ENCODE measurements at places on chromosomes 7 and 10.

- no peak for DNase-seq
Observed at GRCh38 chr10:85224366-85224940, 896.1 kb downstream of the CCSER2 start.

- DNase-seq = no peak
Observed at GRCh38 chr7:27150568-27151340, 1.6 kb downstream of the HOXA3 start.

GRCh38 chr7:16590424-16590823 lies 55.1 kb downstream of the ANKMY2 start:
- DNase-seq = no peak

- DNase-seq = no peak
Observed at GRCh38 chr10:24694086-24694485, 29.6 kb downstream of the ARHGAP21 start.

DNA sequence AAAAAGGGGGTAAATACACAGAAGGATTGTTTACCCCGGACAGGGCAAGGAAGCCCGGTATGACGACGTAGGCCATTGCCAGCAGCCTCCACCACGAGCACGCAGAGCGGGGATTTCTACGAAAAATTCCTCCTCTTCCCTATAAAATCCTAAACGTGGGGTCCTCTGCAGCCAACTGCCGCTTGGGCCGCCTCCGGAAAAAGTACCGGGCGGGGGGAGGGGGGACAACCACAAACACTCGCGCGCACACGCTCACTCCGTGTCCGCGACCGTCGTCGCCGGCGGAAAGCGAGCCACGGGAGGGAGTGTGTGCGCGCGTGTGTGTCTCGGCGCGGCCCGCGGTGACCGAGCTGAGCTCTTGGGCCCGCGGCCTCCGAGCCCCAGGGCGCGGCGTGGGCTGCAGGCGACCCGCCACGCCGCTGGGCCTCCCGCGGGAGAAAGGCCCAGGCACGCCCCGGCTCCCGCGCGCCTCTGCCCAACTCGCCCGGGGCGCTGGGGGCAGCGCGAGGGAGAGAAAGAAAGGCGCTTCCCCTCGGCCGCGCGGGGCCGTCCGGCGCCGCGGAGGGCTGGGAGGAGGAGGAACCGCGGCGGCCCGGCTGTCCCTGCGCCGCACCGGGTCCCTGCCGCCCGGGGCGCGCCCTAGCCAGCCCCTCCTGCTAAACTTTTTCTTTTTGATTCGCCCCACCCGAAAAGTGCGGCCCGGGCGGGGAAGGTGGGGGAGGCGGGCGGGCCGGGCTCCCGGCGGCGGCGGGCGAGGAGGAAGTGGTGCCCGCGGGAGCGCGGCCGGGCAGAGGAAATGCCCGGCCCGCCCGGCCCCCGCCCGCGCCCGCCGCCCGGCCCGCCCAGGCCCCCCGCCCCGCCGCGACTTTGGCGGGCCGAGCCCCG lies 1.5 kb downstream of the CTBP2 start:
- DNase-seq = no peak

- no peak for DNase-seq
Observed at GRCh38 chr7:18659746-18660145, 164.2 kb downstream of the HDAC9 start.

DNA sequence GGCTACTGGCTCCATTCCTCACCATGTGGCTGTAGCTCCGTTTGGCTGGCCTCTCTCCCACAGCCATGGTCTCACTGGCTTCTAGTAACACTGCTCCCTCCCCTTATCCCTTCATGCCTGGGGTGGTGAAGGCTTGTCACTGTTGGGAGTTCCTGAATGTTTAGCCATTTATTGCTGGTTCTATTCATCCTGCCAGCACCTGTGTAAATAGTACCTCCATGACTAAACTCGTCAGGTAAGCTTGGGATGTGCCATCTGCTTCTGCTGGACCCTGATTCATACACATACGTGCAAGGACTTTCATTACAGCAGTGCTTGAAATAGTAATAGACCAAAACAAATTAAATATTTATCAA lies 61.6 kb downstream of the CCDC71L start:
- DNase-seq = no peak

GRCh38 chr7:47550788-47551470 lies 31.0 kb downstream of the TNS3 start:
- DNase-seq = no peak

- DNase-seq = no peak
Observed at GRCh38 chr7:82156168-82156567, 287.4 kb downstream of the CACNA2D1 start.

- DNase-seq = no peak
Observed at GRCh38 chr10:103534621-103535498, 41.4 kb downstream of the NEURL1 start.

DNA sequence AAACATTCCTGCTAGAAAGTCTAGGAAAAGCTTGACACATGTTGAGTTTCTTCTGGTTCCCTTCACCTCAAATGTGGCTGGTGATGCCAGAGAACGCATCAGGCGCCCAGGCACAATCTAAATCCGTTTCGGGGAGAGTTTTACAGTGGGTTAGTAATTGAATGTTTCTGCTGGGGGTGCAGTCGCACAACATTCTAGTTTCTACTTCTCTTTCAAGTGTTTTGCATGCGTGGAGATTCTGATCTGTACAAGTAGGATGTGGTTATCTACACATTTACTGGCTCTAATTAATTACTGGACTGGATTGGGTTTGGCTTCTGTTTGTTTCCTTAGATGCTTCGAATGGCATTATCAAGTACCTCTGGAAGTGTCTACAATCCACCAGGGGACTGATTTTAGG lies 173.8 kb downstream of the TMEM26 start:
- no peak for DNase-seq

GRCh38 chr7:127976738-127977120 lies 54.5 kb downstream of the LRRC4 start:
- no peak for DNase-seq

- no peak for DNase-seq
Observed at GRCh38 chr7:147659036-147659995, 931.2 kb upstream of the C7orf33 start.

- no peak for DNase-seq
Observed at GRCh38 chr7:99752356-99752755, 17.4 kb upstream of the CYP3A7 start.

DNA sequence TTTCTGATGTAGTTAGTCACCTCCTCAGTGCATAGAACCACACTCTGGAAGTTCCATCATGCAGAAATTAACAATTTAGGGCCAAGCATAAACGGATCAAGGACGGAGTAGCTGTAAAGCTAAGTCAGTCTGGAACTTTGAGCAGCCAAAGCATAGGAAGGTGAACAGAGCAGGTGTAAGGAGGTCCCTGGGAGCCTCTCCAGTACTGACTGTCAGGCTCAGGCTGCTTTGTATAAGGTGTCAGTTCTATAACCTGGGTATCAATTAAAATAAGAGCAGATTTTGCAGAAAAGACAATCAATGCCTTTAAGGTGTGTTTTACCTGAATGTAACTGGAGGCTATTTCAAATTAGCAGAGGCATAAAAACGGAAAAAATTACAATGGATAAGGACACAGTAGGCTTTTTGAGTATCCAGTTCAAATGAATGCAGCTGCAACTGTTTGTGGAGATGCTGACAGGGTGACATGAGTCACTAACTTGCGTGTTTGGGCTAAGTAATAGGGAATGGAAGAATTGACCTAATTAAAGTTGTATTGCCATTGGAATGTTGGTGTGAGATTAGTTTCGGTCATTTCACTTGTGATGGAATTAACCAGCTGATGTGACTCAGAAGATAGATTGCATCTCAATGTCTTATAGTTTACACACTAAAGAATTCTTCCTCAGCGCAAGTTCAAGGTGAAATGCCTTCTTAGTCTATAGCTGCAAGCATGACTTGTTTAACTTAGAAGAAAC lies 417.9 kb upstream of the CNTNAP2 start:
- DNase-seq = no peak

GRCh38 chr7:20199015-20199737 lies 18.0 kb downstream of the MACC1 start:
- DNase-seq = no peak

DNA sequence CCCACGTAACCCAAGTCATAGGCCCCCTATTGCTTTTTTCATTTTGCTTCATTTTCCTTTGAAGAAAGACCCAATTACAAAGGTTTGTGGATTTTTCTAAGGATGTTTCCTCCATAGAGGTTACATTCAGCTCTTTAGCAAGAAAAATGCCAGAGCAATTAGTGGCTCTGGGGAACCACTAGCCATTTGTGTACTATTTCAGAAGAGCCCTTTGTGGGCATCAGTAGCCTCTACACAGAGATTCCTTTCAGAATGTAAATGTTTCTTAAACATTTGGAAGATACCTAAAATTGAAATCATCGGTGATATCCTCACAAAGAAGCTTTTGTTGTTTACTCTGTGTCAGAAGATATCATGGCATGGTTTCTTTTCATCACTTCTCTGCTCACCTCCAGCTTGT lies 291.0 kb upstream of the KMT2E start:
- DNase-seq = no peak

DNA sequence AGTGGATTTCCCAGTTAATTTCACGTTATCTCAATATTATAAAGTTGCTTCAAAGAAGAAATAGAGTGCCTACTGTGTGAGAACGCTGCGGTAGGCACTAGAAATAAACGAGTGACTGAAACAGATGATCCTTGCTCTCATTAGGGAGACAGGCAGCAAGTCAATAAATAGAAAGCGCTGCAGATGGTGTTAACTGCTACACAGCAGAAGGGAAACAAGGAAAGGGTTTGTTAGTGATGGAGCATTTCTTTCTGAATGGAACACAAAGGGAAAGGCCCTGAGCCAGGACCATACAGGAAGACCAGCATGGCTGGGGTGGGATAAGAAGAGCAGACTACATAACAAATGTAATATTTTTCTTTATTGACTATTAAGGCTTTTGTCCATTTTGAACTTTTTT lies 235.2 kb downstream of the MALRD1 start:
- DNase-seq = no peak

DNA sequence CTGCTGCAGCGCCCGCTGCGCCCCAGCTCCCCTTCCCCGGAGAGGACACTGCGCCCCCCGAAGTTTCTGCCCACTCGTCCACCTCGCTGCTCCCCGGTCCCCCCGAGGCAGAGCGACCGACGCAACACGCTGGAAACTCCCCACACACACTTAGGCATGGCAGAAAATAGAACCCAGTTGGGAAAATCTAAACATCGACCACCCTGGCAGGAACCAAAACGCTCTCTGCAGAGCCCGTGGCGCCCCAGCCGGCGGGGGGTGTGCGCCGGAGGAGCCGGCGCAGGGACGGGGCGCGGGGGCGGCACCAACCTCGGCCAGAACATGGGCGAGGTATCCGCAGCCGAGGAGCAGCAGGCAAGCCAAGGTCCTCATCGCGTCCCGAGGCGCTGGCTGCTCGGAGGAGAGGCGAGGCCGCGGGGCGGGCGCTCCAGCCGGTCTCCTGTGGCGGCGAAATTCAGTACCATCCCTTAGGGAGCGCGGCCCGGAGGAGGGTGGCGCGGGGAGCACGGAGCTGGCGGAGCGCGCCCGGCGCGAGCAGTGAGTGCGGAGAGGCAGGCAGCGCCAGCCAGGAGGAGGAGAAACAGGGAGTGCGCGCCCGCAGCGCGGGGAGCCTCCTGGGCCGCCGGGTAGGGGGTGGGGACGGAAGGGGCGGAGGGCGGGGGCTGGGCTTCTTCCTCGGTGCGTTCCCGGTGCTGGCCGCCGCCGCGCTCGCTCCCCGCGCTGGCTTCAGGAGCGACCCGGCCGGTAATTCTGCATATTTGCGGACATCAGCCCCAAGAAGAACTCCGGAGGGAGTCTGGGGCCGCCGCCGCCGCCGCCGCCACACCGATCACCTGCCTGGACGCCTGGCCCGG lies 789 bp downstream of the PDGFA start:
- DNase-seq = no peak

- DNase-seq = no peak
Observed at GRCh38 chr7:115462301-115463015, 540.6 kb downstream of the MDFIC start.

DNA sequence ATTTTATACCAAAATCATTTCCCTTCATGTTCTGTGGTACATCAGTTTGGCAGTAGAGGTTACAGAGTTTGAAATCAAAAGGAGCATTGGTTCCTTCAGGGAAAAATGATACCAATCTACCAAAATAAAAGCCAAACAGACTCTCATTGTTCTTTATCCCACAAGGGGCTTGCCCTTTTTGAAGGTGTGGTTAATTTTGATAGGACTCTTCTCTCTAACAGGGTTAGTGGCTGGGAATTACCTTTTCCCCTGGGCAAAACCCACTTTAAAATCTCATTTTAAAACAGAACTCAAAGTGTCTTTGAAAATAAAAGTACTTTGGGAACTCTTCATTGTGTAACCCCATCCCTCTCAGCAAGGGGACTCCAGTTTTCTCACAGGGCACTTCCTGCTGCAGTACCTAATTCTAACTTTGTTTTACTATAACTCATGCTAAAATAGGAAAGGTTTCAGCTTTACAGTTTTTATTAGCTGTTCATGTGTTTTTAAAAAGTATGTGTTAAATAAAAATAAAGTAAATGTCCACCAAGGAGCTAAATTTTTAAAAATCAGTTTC lies 30.6 kb downstream of the SMNDC1 start:
- no peak for DNase-seq

GRCh38 chr7:75985009-75985517 lies 9.3 kb downstream of the TMEM120A start:
- DNase-seq = no peak

DNA sequence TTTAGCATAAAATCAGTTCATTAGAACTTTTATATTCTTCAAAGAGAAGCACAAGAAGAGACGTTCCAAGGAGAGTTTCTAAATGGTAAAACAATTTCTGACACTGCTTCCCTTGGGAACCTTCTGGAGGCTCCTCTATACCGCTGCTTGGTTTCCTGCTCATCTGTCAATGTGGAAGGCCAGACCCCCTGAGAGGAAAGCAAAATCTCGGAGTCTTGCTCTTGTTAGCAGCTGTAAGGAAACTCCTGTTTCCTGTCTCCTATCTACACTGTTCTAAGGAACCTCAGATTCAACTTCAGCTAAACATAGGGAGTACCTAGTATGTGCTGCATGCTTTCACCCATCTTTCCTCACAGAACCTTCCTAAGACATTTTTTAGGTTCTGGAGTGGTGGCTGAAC lies 322.2 kb downstream of the BMPER start:
- DNase-seq = no peak

DNA sequence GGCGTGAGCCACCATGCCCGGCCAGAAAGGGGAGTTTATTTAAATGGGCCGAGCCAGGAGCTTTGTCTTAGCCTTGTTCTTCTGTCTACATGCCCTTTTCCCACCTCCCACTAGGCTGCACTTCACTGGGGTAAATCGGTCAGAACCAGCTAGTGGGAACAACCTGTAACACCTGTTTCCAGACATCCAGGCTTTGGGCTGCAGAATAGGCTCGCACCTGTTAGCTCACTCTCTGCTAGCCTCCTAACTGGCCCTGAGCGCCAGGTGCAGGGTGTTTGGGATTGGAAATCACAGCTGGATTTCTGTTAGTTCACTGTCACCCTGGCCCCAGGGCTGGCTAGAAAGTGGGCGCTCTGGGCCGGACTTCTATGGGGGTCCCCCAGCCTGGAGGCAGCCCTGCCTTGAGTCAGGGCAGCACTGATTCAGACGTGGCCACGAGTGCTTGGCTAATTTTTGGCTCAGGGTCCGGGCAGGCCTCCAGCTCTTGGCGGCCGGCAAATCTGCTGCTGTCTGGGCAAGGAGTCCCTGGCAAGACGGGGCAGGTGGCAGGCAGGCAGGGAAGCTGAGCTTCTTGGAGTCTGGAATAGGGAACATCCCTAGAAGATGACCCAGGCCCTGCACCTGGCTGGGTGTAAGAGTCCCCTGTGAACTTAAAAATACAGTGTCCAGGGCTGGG lies 48.6 kb downstream of the GTF2IRD1 start:
- no peak for DNase-seq
